ENCODE measurements at places on chromosomes 6 and 20. TPM values are rescaled to one million over a fixed set of nuclear protein-coding genes. Genes with fewer than 3 reads are reported as not detected.
A peak's percentile ranks its signal among the peaks of the same experiment; 100 is the strongest.

- DNase-seq = peak; percentile 94
Measured at GRCh38 chr6:35731414-35731735, 5.5 kb upstream of the ARMC12 start.

GRCh38 chr6:142637624-142638351, 307.2 kb downstream of the HIVEP2 start:
- no peak for DNase-seq

DNA sequence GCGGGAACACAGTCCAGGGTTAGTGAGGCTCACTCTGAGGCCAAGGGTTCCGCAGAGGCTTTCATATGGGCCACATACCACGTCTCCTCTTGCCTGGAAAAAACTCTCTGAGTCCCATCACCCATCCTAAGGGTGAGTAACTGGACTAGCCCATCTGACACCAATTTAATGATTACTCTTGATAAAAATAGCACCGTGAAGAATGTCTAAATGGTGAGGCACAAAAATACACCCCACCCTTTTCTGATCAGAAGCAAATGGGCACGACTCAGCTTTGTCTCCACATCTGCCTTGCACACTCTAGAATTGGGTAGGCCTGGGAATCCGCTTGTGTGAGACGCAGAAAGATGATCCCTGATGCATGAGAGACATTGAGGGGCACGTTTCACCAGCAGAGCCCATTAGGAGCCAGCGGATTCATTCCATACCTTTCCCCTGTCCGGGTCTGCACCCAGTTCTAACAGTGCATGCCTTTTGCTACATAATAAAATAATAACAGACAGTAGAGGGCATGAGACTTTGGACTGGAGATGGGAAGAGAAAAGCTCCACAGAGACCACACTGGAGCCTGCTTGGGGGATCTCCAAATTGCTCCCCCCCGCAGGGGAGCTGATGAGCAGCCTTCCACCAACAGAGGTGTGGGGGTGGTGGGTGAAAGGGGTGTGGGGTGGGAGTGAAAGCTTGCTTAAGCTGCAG, 110.0 kb upstream of the KCNK16 start:
- DNase-seq = no peak

- no peak for DNase-seq
Measured at GRCh38 chr6:170211404-170212025, 79.4 kb downstream of the DLL1 start.

GRCh38 chr6:53202052-53202451, 53.4 kb upstream of the GCM1 start:
- no peak for DNase-seq

DNA sequence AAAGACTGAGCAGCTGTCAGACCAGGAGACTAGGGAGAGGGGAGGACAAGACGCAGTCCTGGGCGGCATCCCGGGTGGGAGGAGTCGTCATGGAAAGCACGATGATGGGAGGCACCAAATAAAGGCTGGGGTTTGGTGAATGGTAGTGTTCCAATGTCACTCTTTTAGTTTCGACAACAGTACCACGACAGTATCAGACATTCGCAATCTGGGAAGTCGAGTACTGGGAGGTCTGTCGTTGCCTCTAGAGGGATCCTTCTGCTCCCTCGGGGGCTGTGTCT, 32.1 kb downstream of the PSMG4 start:
- DNase-seq = no peak

UBE2J1 gene
- 15.0 TPM for total RNA-seq

PFDN4 gene
- total RNA-seq = 78.9 TPM

CAP2 gene
- not detected for total RNA-seq

Data from activated T-cell treated with anti-CD3 and anti-CD28 coated beads, Interleukin-2, amount 50 U/mL, for 4 hours (primary cell).